T-cell (primary cell): ENCODE measurements at places on chromosomes 13 and 19. TPM values are rescaled to one million over a fixed set of nuclear protein-coding genes. Genes with fewer than 3 reads are reported as not detected.
A peak's percentile ranks its signal among the peaks of the same experiment; 100 is the strongest.

The KLK4 gene
- not detected for total RNA-seq

The IGFLR1 gene
- total RNA-seq, result 123 TPM

The ZNF584 gene
- total RNA-seq, result 4.3 TPM

The IGFL1 gene
- total RNA-seq, result not detected

The LRRC63 gene
- total RNA-seq, result 0.76 TPM

DNA sequence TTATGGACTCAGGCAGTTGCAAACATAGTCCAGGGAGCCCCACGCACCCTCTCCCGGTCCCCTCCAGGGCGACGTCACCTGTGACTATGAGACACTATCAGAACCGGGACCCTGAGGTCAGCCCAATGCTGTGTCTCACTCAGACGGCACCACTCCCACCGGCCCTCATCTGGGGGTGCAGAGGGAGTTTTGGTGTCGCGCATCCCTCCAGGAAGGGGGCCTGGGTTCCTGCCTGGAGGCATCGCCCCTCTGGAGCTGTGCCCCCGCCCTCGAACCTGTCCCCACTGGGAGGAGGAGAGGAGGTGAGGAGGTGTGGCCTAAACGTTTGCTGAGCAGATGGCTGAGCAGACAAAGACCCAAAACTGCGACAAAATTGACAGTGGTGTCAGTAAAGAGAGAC is 51.2 kb downstream of the GADD45B start:
- H3K27me3 ChIP-seq, result no peaks in the 10 kb centered on the region
- no peak overlapping the region for H3K4me3 ChIP-seq
- H3K27ac ChIP-seq, result no peak overlapping the region
- no peak for DNase-seq
- H3K4me1 ChIP-seq, result no peaks in the 10 kb centered on the region

- H3K4me3 ChIP-seq, result peak overlapping the region; percentile 87
- no peaks in the 10 kb centered on the region for H3K36me3 ChIP-seq
- peak overlapping the region; percentile 99 for H3K27ac ChIP-seq
- H3K4me1 ChIP-seq, result peaks cover 18% of the 10 kb centered on the region
- DNase-seq, result peak; percentile 40
- no peaks in the 10 kb centered on the region for H3K27me3 ChIP-seq
Measured at GRCh38 chr19:11091703-11092153, 2.5 kb downstream of the LDLR start.

GRCh38 chr13:51822106-51822815 is 18.3 kb upstream of the DHRS12 start:
- H3K27me3 ChIP-seq, result no peaks in the 10 kb centered on the region
- peak overlapping the region; percentile 84 for H3K27ac ChIP-seq
- DNase-seq, result no peak
- peaks cover 59% of the 10 kb centered on the region for H3K4me1 ChIP-seq
- H3K4me3 ChIP-seq, result peak overlapping the region; percentile 64
- H3K36me3 ChIP-seq, result no peaks in the 10 kb centered on the region

DNA sequence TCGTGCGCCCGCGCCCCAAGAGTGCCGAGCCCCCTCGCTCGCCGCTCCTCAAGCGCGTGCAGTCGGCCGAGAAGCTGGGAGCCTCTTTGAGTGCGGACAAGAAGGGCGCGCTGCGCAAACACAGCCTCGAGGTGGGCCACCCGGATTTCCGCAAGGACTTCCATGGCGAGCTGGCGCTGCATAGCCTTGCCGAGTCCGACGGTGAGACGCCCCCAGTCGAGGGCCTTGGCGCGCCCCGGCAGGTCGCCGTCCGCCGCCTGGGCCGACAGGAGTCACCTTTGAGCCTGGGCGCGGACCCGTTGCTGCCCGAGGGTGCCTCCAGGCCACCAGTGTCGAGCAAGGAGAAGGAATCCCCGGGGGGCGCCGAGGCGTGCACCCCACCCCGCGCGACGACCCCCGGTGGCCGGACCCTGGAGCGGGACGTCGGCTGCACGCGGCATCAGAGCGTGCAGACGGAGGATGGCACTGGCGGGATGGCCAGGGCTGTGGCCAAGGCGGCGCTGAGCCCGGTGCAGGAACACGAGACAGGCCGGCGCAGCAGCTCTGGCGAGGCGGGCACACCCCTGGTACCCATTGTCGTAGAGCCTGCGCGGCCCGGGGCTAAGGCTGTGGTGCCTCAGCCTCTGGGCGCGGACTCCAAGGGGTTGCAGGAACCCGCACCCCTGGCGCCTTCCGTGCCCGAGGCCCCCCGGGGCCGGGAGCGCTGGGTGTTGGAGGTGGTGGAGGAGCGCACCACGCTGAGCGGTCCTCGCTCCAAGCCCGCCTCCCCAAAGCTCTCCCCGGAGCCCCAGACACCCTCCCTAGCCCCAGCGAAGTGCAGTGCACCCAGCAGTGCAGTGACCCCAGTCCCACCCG is 7.1 kb downstream of the DNASE2 start:
- H3K4me3 ChIP-seq, result no peak overlapping the region
- H3K27ac ChIP-seq, result no peak overlapping the region
- H3K4me1 ChIP-seq, result no peaks in the 10 kb centered on the region

- H3K27ac ChIP-seq, result no peak overlapping the region
- H3K4me3 ChIP-seq, result no peak overlapping the region
- no peaks in the 10 kb centered on the region for H3K27me3 ChIP-seq
- no peak for DNase-seq
- H3K36me3 ChIP-seq, result peaks cover 73% of the 10 kb centered on the region
Measured at GRCh38 chr19:55687281-55688201, 12.5 kb downstream of the EPN1 start.

- H3K27ac ChIP-seq, result no peak overlapping the region
- H3K4me1 ChIP-seq, result no peaks in the 10 kb centered on the region
- DNase-seq, result no peak
- peaks cover 9% of the 10 kb centered on the region for H3K36me3 ChIP-seq
- H3K4me3 ChIP-seq, result no peak overlapping the region
Measured at GRCh38 chr19:3111586-3112247, 17.6 kb downstream of the GNA11 start.

GRCh38 chr19:43984687-43985000 is 656 bp downstream of the ZNF155 start:
- peak overlapping the region; percentile 91 for H3K4me3 ChIP-seq
- H3K4me1 ChIP-seq, result peaks cover 12% of the 10 kb centered on the region
- H3K27me3 ChIP-seq, result no peaks in the 10 kb centered on the region
- H3K27ac ChIP-seq, result peak overlapping the region; percentile 46
- no peak for DNase-seq

DNA sequence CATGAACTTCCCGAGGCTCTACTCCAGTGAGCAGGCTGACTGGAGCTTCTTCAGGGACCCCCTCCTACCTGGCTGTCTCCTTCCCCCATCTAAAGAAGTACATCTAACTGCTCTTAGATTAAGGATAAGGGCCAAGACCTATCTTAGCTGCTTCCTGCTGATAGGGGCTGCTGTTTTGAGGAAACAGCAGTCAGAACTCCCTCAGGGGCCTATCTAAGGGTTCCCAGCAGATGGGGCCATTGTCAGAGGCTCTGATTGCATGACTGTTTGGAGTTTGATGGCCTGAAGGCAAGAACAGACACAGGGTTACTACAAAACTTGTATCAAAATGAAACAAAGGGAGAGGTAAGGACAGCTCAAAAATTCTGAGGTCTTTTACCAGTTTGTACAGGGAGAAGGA is 2636.9 kb upstream of the PCDH20 start:
- no peaks in the 10 kb centered on the region for H3K4me1 ChIP-seq
- DNase-seq, result no peak
- no peaks in the 10 kb centered on the region for H3K36me3 ChIP-seq
- H3K27ac ChIP-seq, result no peak overlapping the region
